Fibroblast of skin of abdomen (primary cell): ENCODE measurements at places on chromosomes 12 and 14.

DNA sequence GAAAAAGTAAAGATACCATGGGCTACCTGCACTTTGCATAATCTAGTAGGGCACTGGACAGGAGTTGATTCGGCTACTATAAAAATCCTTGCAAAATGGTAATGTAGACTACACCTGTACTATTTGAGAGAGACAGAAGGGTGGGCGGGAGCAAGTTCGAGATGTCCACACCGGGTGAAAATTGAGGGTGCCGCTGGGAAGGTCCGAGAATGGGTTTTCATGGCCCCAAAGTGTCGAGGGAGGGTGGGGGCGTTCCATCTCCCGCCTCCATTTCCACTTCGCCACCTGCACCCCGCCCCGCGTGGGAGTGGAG lies 648 bp downstream of the SNX6 start:
- DNase-seq, result no peak

- no peak for DNase-seq
Observed at GRCh38 chr14:52463375-52463774, 88.9 kb downstream of the TXNDC16 start.

- DNase-seq, result no peak
Observed at GRCh38 chr14:103259801-103260628, 74.0 kb upstream of the EIF5 start.

- no peak for DNase-seq
Observed at GRCh38 chr12:121423253-121423652, 23.3 kb downstream of the RNF34 start.

DNA sequence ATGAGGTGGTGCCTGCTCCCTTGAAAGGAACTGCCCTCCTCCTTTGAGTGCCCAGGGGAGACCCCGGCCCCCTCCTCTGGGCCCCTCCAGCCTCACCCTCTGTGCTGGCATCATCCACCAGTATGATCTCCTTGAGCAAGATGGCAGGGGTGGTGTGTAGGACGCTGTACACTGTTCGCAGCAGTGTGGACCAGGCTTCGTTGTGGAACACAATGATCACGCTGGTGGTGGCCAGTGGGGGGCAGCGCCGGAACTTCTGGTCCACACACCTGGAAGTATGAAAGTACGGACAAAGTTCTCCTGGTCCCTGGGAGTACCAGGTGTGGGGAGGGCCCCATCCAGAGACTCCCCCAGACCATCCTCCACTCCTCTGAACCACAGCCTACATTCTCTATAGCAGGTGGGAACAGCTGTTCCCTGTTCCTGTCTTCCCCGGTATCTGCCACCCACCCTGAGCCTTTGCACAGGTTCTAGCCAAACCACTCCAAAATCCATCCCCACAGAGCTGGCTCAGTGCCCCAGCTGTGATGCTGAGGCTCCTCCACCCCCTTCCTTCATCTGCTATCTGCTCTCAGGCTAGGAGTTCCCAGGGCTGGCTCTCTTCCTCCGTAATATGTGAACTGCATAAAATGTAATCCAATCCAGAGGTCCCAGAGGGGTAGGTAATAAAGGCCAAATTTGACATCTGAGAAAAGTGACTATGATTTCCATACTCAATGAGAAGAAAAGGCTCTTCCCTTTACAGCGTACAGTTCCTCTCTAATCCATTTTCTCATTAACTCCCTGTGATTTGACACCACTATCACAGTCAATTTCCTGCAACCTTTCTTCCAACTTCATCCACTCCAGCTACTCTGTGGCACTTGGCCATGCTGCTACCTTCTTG lies 13.9 kb downstream of the GALNT6 start:
- no peak for DNase-seq

- DNase-seq, result peak; percentile 40
Observed at GRCh38 chr12:49622501-49623141, 740 bp upstream of the PRPF40B start.

GRCh38 chr14:47226877-47227520 lies 448.4 kb downstream of the MDGA2 start:
- peak; percentile 81 for DNase-seq

GRCh38 chr12:24015833-24016160 lies 66.3 kb upstream of the SOX5 start:
- no peak for DNase-seq

DNA sequence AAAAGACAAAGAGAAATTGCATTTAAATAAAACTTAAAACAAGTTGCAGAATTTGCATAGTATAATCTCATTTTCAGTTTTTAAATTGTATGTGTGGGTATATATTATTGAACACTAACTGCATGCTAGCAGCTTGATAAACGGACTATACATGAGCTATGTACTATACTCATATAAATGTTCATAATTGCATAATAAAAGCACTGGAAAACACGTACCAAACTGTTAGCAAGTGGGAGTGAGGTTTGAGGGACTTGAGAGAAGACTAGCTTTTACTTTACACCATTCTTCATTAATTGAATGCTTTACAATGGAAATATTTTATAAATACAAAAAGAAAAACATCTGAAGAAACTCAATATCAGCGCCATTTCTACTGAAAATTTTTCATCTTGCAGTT lies 32.2 kb upstream of the MDM1 start:
- DNase-seq, result no peak

- no peak for DNase-seq
Observed at GRCh38 chr12:31021809-31022494, 51.7 kb upstream of the DDX11 start.

DNA sequence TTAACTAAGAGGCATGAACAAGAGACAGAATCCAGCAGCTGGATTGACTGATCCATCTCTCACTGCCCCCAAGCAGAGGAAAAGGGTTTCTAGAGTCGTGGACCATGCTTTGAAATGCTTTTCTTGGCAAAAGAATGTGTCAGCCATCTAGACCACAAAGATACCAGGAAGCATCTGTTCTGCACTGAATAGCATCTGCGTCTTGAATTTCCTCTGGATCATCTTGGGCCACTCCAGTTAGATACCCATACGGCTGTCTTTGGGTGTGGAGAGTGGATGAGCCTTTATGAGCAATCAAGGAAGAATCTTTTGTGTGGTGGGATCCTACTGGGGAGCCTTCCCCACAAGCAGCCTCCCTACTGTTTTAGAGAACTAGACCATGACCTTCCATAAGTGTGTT lies 16.0 kb upstream of the RFX4 start:
- no peak for DNase-seq

DNA sequence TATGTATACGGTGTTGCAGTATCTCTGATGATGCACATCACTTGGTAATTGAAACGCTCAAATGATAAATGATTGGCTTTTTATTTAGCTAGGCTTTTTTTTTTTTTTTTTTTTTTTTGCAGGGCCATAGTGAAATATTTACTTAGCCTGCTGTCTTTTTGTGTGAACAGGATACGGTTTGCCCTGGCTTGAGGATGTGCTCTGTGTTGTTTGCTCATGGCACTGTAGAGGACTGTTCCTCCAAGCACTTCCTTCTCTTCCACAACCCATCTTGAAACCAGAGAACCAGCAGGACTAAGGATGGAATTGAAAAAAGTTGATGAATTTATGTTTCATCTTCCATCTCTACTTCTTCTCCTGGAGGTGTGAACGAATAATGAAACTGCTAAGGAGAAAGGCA lies 15.5 kb upstream of the SSPN start:
- DNase-seq, result no peak

- no peak for DNase-seq
Observed at GRCh38 chr14:103028772-103029171, 28.6 kb downstream of the CDC42BPB start.

- no peak for DNase-seq
Observed at GRCh38 chr14:64632056-64632455, 72.2 kb upstream of the PLEKHG3 start.

GRCh38 chr14:54278087-54278486 lies 118.7 kb upstream of the CDKN3 start:
- no peak for DNase-seq

DNA sequence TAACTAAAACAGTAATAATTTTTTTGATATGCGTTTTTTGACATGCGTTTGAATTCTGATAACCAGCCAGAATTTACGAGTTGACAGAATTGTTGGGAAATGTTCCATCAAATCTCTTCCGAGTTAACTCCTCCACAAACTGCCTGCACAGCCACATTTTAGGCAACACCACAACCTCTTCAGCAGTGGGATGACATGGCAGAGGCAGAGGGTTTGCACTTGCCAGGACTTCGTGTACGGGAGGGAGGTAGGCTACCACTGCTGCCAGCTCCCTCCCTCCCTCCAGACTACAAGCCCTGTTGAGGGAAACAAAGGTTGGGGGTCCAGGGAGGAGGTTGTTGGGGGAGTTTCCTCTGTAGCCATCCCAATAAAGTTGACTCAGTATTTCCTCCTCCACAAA lies 14.5 kb upstream of the ACTR6 start:
- DNase-seq, result no peak

GRCh38 chr12:12925388-12925787 lies 26.6 kb downstream of the GPRC5D start:
- no peak for DNase-seq

- DNase-seq, result no peak
Observed at GRCh38 chr12:32273712-32274111, 125.6 kb upstream of the FGD4 start.

GRCh38 chr14:29941401-29941800 lies 13.8 kb upstream of the PRKD1 start:
- no peak for DNase-seq

DNA sequence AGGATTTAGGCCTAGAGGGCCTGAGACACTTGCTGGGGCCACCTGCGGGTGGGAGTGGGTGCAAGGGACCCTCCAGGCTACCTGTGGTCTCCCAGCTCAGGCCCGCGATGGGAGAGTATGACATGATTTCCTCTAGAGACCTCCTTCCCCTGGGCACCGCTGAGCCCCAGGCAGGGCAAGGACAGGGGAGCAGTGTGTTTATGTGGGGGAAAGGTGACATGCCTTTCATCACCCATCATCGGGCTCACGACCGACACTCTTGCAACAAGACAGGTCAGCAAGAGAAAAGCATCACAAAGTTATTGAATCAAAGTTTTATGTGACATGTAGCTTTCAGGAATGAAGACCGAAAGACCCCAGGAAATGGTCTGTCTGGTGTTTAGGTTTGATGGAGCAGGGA lies 19.9 kb downstream of the SH2B3 start:
- DNase-seq, result no peak

DNA sequence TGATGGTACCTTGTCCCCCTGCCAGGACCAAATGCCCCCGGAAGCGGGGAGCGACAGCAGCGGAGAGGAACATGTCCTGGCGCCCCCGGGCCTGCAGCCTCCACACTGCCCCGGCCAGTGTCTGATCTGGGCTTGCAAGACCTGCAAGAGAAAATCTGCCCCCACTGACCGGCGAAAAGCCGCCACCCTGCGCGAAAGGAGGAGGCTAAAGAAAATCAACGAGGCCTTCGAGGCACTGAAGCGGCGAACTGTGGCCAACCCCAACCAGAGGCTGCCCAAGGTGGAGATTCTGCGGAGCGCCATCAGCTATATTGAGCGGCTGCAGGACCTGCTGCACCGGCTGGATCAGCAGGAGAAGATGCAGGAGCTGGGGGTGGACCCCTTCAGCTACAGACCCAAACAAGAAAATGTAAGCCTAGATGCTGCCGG lies 410 bp downstream of the MYF6 start:
- DNase-seq, result no peak

GRCh38 chr14:37181441-37181840 lies 9.0 kb upstream of the SLC25A21 start:
- no peak for DNase-seq

GRCh38 chr14:66022526-66022925 lies 463.6 kb upstream of the CCDC196 start:
- no peak for DNase-seq
